HS-27A (cell line): ENCODE measurements at places on chromosomes 12 and 14.

- DNase-seq = no peak
Observed at GRCh38 chr14:63200767-63201166, 3.5 kb upstream of the RHOJ start.

DNA sequence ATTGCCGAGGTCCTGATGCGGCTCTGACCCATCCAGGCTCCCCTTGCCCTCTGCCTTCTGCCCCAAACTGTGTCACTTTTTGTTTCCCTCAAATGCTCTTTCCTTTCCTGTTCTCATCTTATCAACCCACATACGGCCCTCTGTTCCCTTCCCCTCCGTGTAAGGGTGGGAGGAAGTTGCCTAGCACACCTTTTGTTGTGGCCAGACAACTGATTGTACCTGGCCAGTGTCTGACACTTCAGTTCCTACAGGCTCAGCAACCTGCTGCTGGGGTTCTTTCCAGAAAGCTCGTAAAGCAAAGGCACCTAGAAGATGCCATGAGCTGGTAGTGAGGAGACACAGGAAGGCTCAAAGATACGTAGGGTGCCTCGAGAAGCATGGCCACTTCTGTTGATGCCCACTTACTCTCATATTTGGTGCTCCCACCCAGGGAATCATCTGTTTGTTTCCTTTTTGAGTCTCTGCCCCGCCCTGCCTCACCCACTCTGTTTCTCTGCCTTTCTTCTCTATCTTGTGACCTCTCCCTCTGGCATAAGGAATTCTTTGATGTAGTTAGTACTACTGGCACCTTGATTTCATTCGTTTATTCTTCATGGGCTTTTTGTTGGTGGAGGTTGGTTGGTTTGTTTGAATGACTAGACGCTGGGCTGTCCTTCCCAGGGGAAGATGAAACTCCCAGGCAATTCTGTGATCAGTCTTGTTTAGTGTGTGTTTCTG lies 152.4 kb upstream of the FKBP4 start:
- no peak for DNase-seq

- DNase-seq = no peak
Observed at GRCh38 chr14:64987438-64987767, 708 bp downstream of the FNTB start.

DNA sequence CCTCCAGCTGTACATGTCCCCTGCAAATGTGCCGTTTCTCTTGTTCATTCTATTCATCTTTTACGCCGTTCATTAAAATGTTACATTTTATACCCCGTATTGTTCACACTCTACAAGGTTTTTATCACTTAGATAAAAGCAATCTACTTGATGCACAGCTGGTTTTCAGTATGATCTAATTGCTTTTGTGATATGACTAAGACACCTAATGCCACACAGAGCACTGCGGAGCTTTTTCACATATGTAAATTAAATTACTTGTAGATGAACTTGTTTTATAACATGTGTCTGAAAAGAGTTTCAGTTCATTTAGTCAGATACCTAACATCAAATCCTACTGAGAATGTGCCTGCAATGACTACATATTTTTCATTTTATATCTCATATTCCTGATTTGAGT lies 40.9 kb upstream of the RERGL start:
- DNase-seq = no peak

DNA sequence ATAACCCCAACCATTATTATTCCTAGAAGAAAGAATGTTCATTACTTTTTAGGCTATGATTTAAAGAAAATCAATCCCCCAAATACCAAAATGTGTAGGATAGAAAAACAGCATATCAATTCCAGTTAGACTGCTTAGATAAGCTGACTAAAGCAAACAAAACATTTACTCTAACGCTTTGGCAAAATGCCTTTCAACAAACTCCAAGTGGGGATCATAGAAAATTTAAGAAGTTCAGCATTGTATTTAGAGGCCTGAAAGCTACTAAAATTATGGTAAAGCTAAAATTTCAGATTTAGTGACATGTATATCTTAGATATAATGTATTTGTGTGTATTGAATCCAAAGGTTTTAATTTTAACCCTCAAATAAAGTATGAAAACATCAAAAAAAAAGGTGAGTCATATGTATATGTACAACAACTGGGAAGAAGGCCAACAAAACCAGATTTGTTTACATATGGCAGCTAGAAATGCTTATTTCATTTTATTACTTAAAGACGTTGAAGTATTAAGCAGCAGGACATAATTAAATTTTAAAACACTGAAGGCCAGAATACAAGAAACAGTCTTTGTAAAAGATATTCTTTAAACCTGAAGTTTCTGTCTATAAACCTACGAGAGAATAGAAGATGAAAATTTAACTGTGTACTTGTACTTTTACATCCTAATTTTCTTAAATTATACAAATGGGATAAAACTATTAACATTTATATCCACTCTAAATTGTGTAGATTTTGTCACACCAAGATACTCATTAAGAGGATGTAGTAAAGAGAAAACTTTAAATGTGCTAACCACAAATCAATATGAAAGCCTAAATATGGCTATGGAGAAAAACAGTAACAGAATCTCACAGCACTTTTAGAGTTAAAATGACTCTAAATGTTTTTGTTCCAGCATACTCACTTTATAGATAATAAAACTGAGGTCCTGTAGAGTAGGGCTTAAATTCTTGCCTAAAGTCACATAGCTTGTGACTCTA lies 71.4 kb downstream of the SLC41A2 start:
- DNase-seq = peak; percentile 17

GRCh38 chr14:57401501-57401900 lies 11.1 kb downstream of the NAA30 start:
- no peak for DNase-seq

DNA sequence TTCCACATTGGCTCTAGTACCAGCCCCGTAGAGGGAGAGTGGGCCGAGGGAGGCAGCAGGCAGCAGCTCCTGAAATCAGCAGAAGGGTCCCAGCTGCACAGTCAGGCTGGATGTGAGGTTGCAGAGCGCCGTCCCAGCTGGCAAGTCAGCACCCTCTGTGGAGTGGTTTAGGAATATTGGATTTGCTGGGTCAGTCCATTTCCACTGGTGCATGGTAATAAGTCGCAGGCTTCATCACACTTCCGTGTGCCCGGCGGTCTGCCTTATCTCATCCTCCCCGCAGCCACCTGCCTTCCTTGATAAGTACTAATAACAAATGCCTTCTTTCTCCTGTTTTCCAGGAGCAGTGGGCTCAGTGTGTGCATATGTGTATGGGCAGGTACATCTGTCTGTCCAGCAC lies 112.9 kb downstream of the TSPAN9 start:
- DNase-seq = no peak

DNA sequence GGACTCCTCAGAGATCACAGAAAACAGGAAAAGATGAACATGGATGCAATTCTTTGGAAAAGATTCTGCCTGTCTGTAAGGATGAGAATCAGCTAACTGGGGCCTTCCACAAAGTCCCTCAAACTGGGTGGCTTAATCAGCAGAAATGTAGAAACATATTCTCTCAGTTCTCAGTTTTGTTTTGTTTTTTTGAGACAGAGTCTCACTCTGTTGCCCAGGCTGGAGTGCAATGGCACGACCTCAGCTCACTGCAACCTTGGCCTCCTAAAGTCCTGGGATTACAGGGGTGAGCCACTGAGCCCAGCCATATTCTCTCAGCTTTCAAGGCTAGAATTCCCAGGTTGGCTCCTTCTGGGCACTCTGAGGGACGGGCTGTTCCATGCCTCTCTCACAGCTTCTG lies 38.2 kb upstream of the CLIP1 start:
- DNase-seq = no peak

GRCh38 chr14:51942971-51943370 lies 46.4 kb upstream of the RTRAF start:
- no peak for DNase-seq

DNA sequence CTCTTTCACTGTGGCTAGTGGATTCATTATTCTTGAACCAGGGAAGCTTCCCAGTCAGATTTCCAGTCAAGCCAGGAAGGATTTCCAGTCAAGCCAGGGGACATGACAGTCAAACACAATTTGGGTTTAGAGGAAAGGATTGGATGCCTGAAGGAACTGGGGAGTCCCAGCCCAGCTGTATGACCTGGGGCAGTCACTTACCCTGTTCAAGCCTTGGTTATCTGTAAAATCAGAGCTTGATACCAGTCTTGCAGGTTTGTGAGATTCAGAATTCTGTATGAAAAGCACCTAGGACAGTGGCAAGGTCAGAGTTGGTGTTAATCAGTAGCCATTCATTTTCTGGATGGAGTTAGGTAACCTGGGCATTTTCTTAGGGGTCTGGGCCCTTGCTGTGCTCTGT lies 152.7 kb downstream of the CHST11 start:
- no peak for DNase-seq

DNA sequence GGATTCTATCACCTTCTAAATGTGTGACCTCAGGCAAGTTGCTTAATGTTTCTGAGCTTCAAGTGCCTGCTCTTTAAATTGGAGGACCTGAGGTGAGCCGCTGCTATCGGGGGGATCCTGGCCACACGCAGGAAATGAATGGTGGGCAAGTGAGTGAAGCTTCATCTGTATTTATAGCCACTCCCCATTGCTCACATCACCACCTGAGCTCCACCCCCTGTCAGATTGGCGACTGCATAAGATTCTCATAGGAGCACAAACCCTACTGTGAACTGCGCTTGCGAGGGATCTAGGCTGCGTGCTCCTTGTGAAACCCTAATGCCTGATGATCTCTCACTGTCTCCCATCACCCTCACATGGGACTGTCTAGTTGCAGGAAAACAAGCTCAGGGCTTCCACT lies 158.6 kb upstream of the CCND2 start:
- DNase-seq = no peak

- DNase-seq = no peak
Observed at GRCh38 chr12:1367331-1368291, 226.8 kb downstream of the FBXL14 start.

DNA sequence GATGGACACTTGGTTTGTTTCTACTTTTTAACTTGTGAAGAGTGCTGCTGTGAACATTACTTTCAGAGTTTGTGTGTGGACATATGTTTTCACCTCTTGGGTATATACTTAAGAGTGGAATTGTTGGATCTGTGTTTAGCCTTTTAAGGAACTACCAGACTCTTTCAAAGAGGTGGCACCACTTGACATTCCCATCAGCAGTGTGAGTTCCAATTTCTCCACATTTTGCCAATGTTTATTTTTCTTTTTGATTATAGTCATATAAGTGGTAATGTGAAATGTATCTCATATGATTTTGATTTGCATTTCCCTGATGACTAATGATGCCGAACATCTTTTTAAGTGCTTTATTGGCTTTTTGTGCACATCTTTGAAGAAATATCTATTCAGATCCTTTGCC lies 44.8 kb downstream of the ARHGAP5 start:
- DNase-seq = no peak

GRCh38 chr14:23164949-23165348 lies 18.5 kb downstream of the SLC7A8 start:
- no peak for DNase-seq

- no peak for DNase-seq
Observed at GRCh38 chr14:91032248-91032647, 28.2 kb downstream of the RPS6KA5 start.

DNA sequence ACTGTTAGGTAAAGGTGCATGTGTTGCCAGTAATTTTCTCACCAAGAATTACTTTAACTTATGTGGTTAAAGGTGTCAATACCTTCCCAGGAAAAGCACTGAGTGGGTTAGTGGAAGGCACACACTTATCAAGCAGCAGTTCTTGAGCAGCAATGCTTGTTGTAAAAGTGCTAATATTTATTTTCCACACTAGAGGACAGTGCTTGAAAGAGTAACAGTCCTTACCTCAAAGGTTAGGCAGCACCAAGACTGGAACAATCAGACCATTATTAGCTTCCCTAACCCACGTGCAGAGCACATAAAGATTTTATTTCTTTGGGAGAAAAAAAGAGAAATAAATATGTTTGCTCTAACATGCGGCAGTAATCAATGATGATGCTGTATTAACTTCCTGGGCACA lies 48.8 kb upstream of the KRR1 start:
- no peak for DNase-seq

DNA sequence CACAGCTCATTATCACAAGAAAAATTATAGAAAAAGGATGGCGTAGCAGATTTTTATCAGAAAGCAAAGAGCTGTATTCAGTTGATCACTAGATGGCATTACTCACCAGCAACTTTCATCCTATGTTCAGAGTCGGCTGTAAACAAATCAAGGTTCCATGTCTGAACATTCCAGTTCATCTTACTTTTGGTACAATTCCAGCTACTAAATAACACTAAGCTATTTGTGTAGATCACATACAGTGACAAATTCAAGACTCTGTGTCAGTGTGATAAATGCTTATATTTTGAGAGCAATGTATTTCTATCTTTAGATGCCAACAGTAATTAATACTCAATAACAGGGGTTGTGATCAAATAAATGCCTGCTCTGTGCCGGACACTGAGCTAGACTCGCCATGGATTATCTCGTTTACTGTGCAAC lies 30.1 kb downstream of the NRDE2 start:
- no peak for DNase-seq

GRCh38 chr14:104206281-104206904 lies 68.0 kb downstream of the KIF26A start:
- no peak for DNase-seq

DNA sequence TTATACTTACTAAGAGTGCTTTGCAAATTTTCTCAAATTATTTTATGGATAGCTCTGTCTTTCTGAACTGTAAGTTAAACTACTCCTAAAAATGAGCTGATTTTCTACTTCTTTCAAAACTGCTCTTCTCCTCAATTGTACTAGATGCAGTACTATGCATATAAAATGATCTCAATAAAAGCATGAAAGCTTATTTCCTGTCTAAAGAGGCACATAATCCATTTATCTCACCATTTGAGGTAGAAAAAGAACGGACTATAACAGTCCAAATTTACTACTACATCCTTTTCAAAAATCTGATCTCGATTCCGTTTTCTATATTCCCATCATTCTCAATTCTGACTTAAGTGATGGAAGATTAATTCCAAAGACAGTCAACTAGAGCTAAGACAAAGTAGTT lies 14.4 kb downstream of the SLIRP start:
- no peak for DNase-seq

GRCh38 chr12:132310181-132311040 lies 19.0 kb downstream of the GALNT9 start:
- no peak for DNase-seq

DNA sequence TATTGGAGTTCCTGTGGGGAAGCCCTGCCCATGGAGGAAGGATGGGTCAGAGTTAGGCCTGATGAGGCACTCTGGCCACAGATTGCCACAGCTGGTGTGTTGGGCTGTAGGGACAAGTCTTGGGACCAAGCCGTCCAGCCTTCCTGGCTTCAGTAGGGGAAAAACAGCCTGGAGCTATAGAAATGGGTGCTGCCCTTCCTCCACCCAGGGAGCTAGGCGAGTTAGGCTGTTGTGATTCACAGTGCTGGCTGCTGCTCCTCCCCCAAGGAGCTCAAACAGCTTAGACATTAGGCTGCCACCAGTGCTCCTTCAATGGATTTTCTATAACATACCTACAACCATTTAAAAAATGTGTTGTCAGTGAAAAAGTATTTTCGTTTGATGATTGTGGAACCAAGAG lies 274.3 kb downstream of the RPL10L start:
- no peak for DNase-seq

- DNase-seq = no peak
Observed at GRCh38 chr14:63257299-63257698, 53.1 kb downstream of the RHOJ start.

- no peak for DNase-seq
Observed at GRCh38 chr12:44689587-44689986, 186.5 kb downstream of the NELL2 start.

GRCh38 chr12:21775133-21775820 lies 771 bp upstream of the KCNJ8 start:
- DNase-seq = no peak
